Lower lobe of right lung (tissue), 2 donors: ENCODE measurements at places on chromosomes 5 and 9. TPM values are rescaled to one million over a fixed set of nuclear protein-coding genes. Genes with fewer than 3 reads are reported as not detected.

ZNF608 gene
- 27.9 TPM for total RNA-seq

SLC4A9 gene
- 0.32 TPM for total RNA-seq

CD274 gene
- 16.5 TPM for total RNA-seq

DNA sequence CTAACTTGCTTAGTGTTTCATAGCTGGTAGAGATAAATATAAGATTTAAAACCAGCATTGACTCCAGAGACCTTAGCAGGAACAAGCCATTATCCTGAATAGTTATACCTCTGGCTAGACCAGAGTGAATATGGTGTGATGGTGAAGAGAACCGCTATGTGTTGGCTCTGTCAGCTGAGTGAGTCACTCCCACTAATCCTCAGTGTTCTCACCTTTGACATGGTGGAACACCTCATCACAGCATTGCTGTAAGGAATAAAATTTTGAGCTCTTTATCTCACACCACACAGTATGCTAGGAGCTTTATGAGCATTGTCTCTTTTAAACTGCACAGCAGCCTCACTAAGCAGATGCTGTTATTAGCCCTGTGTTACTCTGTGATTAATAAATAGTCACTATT lies 90.7 kb upstream of the DHFR start:
- H3K27ac ChIP-seq: no peak overlapping the region
- no peak for DNase-seq
- peaks cover 42% of the 10 kb centered on the region for H3K36me3 ChIP-seq
- H3K4me1 ChIP-seq: no peaks in the 10 kb centered on the region
- no peaks in the 10 kb centered on the region for H3K27me3 ChIP-seq
- no peak overlapping the region for H3K4me3 ChIP-seq

DNA sequence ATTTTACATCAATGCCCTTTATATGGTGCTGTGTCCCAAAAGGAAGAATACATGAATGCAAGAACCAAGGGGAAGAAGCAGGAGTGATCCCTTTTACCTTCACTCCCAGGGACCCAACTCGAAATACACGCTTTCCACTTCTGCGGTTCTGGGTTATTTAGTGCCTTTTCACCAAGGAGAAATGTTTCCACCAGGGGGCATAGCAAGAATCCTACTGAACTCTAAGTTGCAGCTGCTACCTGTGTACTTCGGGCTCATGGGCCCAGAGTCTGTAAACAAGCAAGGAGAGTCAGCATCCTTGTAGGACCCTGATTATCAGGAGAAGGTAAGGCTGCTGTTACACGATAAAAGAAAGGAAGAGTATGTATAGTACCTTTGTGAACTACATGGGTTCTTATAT lies 45.7 kb downstream of the DPYSL3 start:
- H3K27me3 ChIP-seq: no peaks in the 10 kb centered on the region
- H3K4me1 ChIP-seq: peaks cover 9% of the 10 kb centered on the region
- H3K27ac ChIP-seq: no peak overlapping the region
- H3K4me3 ChIP-seq: no peak overlapping the region
- no peak for DNase-seq
- no peaks in the 10 kb centered on the region for H3K36me3 ChIP-seq

PHYKPL gene
- 101 TPM for total RNA-seq

DNA sequence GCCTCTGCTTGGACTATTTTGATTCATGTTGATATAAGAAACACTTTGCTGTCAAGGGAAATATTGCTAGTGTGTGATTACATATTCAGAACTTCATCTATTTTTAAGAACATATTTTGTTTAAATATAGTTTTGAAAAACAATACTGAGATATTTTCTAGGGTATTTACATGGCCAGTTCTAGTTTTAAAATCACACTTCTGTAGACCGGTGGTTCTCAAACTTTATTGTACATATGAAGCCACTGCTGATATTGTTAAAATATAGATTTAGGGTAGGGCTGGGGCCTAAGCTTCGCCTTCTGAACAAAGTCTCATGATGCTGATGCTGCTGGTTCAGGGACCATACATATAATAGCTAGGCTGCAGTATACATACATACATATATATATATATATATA lies 1000.0 kb downstream of the PTPRD start:
- DNase-seq: no peak
- no peaks in the 10 kb centered on the region for H3K27me3 ChIP-seq
- no peak overlapping the region for H3K27ac ChIP-seq

DNA sequence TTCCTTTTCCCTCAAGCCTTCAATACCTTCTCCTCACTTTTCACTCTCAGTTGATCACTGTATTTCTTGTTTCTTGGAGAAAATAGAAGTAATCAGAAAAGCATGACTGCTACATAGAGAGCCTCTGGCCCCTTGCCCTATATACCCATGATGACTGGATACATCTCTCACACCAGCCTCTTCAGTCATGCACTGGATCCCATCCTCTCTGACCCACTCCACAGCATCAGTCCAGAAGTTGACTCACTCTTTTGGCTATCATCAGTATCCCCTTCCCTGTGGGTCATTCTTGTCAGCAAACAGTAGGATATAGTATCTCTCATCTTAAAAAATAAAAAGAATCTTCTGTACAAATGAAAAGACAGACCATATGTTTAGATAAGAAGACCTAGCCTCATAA lies 32.9 kb downstream of the PTCD2 start:
- no peak for DNase-seq
- peaks cover under 1% of the 10 kb centered on the region for H3K36me3 ChIP-seq
- no peak overlapping the region for H3K27ac ChIP-seq
- H3K4me3 ChIP-seq: no peak overlapping the region

DNA sequence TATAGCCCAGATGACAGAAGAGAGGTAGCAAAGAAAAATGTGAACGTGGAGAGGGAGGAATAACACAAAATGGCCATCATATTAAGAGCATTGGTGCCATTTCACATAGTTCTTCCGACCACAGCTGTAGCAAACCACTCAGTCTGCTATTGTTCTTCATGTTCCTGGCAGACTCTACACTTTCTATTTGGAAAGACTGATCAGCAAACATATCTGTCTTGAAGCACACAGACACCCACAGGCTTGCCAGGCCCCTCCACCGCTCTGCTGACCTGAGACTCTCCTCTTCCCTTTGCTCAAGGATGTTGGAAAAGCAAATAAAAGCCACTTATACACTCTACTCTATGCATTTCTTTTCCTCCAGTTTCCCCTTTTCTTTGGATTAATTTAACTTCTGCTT lies 298.0 kb downstream of the FBXL7 start:
- no peak for DNase-seq
- no peak overlapping the region for H3K4me3 ChIP-seq
- no peak overlapping the region for H3K27ac ChIP-seq
- peaks cover 24% of the 10 kb centered on the region for H3K4me1 ChIP-seq
- H3K27me3 ChIP-seq: no peaks in the 10 kb centered on the region

GRCh38 chr5:38641003-38641402 lies 84.6 kb upstream of the LIFR start:
- no peak for DNase-seq
- H3K27me3 ChIP-seq: no peaks in the 10 kb centered on the region
- H3K27ac ChIP-seq: no peak overlapping the region
- H3K4me3 ChIP-seq: no peak overlapping the region
- no peaks in the 10 kb centered on the region for H3K4me1 ChIP-seq

- DNase-seq: no peak
- H3K4me3 ChIP-seq: no peak overlapping the region
- no peaks in the 10 kb centered on the region for H3K36me3 ChIP-seq
- no peaks in the 10 kb centered on the region for H3K27me3 ChIP-seq
Observed at GRCh38 chr9:69485466-69485865, 160.5 kb downstream of the ENTREP1 start.

- no peak for DNase-seq
- peaks cover 47% of the 10 kb centered on the region for H3K36me3 ChIP-seq
- H3K4me1 ChIP-seq: peaks cover 16% of the 10 kb centered on the region
- H3K27me3 ChIP-seq: no peaks in the 10 kb centered on the region
Observed at GRCh38 chr9:137721479-137721878, 102.7 kb downstream of the EHMT1 start.

GRCh38 chr5:36089989-36090388 lies 23.3 kb upstream of the UGT3A2 start:
- H3K27me3 ChIP-seq: no peaks in the 10 kb centered on the region
- no peaks in the 10 kb centered on the region for H3K4me1 ChIP-seq
- H3K4me3 ChIP-seq: no peak overlapping the region
- no peaks in the 10 kb centered on the region for H3K36me3 ChIP-seq
- H3K27ac ChIP-seq: no peak overlapping the region
- no peak for DNase-seq

GRCh38 chr5:98354922-98355321 lies 418.5 kb upstream of the RGMB start:
- H3K27ac ChIP-seq: no peak overlapping the region
- no peaks in the 10 kb centered on the region for H3K36me3 ChIP-seq
- no peak for DNase-seq
- H3K4me3 ChIP-seq: no peak overlapping the region
- no peaks in the 10 kb centered on the region for H3K27me3 ChIP-seq

DNA sequence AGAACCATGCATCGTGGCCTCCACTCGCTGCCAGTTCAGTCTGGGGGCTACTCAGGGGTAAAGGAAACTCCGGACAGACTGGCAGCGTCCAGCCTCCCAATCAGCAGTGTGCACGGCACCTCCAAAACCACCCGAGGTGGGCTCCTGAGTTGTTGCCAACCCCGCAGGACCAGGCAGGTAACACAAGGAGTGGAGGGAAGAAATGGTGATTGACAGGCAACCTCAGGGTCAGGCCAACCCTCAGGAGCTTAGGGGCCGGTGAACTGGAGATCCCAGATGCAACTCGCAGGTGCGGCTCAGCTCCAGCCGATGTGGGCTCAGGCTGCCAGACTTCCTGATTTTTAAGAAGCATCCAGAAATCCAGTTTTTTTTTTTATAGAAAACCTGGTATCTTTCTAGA lies 37.3 kb upstream of the AKNA start:
- H3K27ac ChIP-seq: no peak overlapping the region
- no peaks in the 10 kb centered on the region for H3K36me3 ChIP-seq
- no peak overlapping the region for H3K4me3 ChIP-seq
- no peaks in the 10 kb centered on the region for H3K4me1 ChIP-seq
- no peaks in the 10 kb centered on the region for H3K27me3 ChIP-seq

DNA sequence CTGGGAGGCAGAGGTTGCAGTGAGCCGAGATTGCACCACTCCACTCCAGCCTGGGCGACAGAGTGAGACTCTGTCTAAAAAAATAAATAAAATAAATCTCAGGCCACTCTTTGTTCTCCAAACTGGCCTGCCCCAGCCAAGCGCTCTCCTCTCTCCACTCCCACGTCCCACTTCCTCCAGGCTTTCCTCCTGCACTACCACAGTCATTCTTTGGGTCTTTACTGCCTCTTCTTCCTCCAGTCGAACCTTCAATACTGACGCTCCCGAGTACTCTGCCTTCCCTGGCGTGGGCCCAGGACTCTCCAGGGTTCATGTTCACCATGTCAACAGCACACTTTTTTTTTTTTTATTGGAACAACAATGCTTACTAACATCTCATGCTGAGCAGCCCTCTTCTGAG lies 23.9 kb downstream of the RNF130 start:
- DNase-seq: peak; percentile 77
- H3K27me3 ChIP-seq: no peaks in the 10 kb centered on the region
- peaks cover 32% of the 10 kb centered on the region for H3K4me1 ChIP-seq
- no peak overlapping the region for H3K27ac ChIP-seq
- no peaks in the 10 kb centered on the region for H3K36me3 ChIP-seq
- H3K4me3 ChIP-seq: no peak overlapping the region

- DNase-seq: no peak
- H3K4me1 ChIP-seq: no peaks in the 10 kb centered on the region
- no peak overlapping the region for H3K27ac ChIP-seq
- H3K27me3 ChIP-seq: no peaks in the 10 kb centered on the region
- H3K4me3 ChIP-seq: no peak overlapping the region
- H3K36me3 ChIP-seq: no peaks in the 10 kb centered on the region
Observed at GRCh38 chr5:4005335-4005734, 409.7 kb downstream of the IRX1 start.

G3BP1 gene
- total RNA-seq: 148 TPM
